ENCODE measurements at places on chromosomes 3 and 15.

DNA sequence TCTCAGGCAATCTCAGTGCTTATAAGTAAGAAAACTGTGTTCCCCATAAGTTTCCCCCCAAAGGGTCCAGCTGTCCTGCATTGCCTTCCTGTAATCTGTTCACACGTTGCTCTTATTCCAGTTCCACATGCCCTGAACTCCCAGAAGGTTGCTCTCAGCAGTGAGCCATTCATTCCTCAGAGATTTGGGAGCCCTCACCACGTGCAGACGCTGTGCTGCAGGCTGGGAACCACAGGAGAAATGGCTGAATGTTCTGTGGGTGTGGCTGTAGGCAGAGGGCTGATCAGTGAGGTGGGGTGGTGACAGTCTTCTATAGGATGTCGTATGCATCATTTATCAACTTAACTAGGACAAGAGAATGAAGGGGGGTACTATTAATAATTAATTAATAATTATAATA lies 3.3 kb upstream of the THSD4 start:
- no peak for DNase-seq

DNA sequence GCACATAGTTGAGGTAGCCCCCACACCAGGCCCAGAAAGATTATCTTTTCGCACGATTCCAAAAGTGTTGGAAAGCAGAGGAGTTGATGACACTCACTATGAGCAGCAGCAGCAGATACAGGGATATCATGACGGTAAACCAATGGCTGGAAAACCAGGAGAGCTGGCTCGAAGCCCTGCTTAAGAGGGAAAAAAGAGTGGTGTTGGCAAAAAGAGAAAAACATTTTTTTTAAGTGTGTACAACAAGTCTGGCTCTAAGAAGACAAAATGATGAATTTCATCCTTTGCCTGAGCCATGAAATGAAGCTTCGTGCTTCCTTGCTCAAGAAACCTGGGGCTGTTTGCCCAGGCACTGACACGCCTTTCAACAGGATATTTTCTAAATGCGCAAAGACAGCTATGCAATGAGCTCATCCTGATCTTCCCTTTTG lies 27.3 kb downstream of the PARP16 start:
- no peak for DNase-seq

DNA sequence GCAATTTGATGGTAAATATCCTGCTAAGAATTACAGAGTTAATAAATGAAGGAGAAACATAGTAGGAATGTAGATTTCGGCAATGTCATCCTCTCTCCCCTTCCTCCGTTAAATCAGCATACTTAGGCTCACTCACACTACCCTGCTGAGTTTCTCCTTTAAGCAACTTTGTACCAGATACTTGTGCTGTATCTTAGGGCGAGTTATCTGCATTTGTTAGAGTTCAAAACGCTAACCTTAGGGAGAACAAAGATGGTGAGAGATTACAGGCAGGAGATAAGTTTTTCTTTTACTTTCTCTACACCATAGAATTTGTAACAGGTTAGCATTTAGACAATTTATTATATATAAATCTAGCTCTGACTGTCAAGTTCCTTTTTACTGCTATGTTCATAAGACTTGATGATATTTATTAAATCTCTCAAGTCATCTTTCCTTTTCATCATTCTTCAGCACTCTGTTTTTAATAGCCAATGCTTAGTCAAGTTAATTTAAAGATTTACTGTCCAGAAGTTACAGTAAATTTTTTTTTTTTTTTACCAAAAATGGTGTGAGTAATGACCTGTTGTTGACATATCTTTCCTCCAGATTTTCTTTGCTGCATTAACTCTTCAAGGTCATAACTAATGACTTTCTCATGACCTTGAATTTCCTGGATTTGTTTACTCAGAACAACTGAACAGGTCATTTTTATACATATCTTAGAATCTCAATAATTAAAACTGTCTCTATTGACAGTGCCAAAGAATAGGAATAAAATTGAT lies 22.2 kb downstream of the SUCNR1 start:
- no peak for DNase-seq

DNA sequence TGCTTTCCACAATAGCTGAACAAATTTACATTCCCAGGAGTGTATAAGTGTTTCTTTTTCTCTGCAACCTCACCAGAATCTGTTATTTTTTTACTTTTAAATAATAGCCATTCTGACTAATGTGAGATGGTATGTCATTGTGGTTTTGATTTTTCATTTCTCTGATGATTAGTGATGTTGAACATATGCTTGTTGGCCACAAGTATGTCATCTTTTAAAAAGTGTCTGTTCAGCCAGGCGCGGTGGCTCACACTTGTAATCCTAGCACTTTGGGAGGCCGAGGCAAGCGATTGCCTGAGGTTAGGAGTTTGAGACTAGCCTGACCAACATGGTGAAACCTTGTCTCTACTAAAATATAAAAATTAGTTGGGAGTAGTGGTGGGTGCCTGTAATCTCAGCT lies 619.3 kb downstream of the SI start:
- DNase-seq: no peak

DNA sequence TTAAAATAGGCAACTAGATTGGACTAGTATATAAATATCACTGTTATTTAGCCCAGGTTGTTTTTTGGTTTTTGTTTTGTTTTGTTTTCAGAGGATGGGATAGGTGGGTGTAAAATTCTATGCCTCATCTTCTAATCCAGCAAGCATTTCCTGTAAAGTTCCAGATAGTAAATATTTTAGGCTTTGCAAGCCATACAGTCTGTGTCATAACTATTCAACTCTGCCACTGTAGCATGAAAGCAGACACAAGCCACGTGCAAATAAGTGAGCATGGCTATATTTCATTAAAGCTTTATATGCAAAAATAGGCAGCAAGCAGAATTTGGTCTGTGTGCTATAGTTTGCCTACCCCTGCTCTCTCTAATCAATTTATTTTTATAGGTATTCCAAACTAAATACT lies 657.3 kb upstream of the TGFBR2 start:
- no peak for DNase-seq

- no peak for DNase-seq
These were observed 190.7 kb upstream of the NDN start for GRCh38 chr15:23877502-23878412.

- DNase-seq: no peak
These were observed 12.5 kb downstream of the P2RY14 start for GRCh38 chr3:151265866-151266265.

DNA sequence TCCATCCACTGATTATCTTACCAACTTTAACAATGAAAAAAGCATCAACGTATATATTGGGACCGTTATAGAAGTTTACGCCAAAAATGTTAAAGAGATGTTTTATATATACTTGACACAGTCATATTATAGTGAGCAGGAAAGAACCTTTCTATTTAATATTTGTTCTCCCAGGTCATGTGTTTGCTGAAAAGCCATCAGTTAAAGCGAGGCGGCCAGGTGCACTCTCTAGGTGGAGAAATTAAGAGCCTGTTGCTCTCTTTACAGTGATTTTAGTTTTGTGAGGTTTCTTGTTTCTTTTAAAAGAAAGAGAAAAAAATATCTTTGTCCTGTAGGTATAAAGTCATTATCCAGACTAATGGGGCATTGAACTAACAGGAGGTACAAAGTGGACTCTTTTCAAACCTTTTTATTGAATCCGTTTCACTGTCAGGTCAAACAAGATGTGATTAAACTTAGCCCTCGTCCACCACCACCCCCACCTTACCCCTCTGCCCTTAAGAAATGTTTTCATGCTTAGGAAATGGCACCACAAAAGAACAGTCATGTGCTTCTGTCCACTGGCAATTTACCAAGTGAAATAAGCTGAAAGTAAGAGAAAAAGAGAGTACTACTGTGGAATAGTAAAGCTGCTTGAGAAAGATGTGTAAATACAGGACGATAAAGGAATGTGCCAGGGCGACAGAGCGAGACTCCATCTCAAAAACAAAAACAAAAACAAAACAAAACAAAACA lies 279.9 kb downstream of the PTPRG start:
- no peak for DNase-seq
